Nucleus accumbens (tissue), 56 donors: ENCODE measurements at places on chromosomes 16 and 17.

DNA sequence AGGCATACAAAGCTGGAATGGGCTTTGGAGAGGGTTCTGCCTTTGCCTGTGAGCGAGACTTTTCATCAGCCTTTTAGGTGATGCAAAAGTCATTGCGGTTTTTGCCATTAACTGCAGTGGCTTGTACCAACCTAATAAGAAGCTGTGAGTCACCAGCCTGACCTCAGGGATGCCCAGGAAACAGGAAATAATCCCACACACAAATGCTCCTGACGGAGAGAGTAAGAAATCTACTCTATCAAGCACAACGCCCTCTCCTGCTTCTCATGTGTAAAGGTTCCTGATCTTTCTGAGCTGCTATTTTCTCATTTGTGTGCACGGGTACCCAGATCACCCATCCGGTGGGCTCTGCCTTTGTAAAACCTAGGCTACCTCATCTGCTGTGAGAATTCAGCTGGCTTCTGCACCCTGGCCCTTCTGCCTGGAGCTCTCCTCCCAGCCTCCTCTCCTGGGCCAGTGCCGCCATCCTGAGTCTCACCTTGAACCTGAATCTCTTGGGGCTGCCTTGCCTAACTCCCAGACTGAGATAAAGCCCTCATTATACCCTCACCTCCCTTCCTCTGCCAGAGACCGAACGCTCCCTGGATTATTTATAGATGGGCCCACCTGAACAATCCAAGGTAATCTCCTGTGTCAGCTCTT, 299.7 kb downstream of the C16orf95 start:
- no peak for DNase-seq

DNA sequence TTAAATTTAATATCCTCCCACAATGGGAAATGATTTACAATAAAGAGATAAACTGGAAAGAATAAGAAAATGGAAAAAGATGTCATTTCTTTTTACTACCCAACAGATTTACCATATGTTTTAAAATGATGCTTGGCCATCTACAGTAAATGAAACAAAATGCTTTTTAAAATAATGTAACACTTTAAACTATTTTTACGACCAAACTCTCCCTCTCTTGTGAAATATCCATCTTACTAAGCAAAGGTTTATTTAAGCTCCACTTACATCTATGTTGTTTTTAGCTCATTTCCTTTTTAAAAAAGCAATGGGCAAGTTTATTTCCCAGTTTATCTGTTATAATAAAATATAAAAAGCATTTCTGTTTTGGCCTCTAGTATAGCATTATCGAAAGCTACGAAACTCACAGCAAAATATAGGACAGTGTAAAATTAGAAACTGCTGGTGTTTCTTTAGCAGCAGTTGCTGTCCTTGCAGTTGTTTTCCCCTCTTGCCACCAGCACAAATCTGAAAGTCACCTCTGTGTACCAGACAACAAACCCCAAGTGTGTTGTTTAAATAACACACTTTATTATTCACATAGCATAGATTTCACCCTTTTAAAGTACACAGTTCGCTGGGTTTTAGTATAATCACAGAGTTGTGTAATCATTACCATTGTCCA, 195.1 kb downstream of the CDRT15L2 start:
- no peak for DNase-seq

DNA sequence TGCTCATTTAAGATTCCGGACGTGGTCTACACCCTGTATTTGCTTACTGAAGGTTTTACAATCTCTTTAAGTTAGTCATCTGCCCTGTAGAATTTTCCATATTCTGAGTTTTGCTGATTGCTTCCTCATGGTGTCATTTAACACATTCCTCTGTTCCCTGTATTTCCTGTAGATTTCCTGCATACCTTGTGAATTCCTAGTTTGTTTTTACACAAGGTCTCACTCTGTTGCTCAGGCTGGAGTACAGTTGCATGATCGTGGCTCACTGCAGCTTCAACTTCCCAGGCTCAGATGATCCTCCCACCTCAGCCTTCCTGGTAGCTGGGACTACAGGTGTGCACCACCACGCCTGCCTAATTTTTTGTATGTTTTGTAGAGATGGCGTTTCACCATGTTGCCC, 66.8 kb downstream of the CMIP start:
- no peak for DNase-seq

GRCh38 chr17:6249732-6250131, 179.6 kb downstream of the WSCD1 start:
- no peak for DNase-seq

DNA sequence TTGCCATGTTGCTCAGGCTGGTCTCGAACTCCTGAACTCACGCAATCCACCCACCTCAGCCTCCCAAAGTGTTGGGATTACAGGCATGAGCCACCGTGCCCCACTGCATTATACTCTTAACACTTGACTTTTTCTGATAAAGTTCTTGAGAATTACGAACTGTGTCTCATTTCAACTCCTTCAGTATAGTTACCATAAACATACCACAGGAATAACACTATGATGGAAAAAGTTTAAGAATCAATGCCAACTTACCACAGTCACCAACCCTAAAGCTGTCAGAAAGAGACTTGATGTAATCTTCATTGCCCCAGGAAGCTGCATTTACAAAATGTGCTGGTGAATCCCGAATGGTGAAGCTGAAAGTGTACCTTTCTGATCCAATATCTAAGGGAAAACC, 10.2 kb downstream of the MEIOB start:
- DNase-seq = no peak

DNA sequence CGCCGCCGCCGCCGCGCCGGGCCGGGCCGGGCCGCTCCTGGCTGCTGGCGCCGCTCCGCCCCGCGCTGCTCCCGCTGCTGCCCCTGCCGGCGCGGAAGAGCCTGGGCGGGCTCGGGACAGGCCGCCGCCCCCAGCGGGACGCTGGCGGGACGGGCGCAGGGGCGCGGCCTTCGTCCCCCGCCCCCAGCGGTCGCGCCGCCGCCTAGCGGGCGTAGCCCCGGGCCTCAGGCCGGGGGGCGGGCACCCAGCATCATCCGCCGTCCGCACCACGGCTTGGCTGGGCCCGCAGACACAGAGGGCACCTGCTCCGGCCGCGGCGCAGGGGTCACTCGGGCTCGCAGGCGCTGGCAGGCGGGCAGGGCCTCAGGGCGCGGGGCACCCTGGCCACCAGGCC, at the start of gene AMFR:
Gene AMFR (minus strand): TSS at position 107 of the 394 bp plus-strand sequence. CDS start 218 bp downstream, outside the sequence.
- peak; percentile 59 for DNase-seq
